HCT116 (cell line): ENCODE measurements at places on chromosomes 2 and 18.

GRCh38 chr18:2847317-2848246, 776 bp downstream of the EMILIN2 start:
- no peak for DNase-seq

DNA sequence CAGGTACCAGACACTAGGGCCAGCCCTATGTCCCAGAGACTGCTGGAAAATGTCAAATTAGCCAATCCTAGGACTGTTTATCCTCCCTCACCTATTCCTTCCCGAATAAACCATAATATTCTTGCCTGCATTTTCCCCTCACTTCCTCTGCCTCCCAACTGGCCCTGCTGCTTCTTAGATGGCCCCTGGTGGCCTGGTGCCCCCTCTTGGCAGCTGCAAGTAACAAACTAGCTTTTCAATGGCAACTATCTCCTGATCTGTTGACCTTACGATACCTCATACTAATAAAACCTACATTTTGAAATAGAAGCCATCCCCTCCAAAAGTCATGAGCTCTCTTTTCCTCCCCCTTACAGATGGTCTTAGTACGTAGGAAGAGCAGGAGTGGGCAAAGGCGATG, 132.0 kb downstream of the ALPK2 start:
- DNase-seq, result peak; percentile 10

- no peak for DNase-seq
Measured at GRCh38 chr2:190413421-190413820, 5.3 kb downstream of the MFSD6 start.

DNA sequence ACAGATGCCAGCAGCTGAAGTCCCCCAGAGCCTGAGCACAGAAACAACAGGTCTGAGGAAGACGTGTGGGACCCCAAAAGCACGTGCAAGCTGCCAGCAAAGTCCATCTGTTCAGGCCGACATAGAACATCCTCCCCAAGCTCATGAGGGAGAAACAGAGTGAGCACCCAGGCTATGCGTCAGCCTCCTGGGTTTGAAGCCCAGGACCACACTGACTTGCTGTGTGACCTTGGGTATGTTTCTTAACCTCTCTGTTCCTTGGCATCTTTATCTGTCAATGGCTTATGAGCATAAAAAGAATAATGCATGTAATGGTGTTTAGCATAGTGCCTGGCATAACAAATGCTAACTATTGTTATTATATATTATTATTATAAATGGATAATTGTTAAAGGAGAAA, 40.3 kb downstream of the COL4A4 start:
- DNase-seq, result no peak

DNA sequence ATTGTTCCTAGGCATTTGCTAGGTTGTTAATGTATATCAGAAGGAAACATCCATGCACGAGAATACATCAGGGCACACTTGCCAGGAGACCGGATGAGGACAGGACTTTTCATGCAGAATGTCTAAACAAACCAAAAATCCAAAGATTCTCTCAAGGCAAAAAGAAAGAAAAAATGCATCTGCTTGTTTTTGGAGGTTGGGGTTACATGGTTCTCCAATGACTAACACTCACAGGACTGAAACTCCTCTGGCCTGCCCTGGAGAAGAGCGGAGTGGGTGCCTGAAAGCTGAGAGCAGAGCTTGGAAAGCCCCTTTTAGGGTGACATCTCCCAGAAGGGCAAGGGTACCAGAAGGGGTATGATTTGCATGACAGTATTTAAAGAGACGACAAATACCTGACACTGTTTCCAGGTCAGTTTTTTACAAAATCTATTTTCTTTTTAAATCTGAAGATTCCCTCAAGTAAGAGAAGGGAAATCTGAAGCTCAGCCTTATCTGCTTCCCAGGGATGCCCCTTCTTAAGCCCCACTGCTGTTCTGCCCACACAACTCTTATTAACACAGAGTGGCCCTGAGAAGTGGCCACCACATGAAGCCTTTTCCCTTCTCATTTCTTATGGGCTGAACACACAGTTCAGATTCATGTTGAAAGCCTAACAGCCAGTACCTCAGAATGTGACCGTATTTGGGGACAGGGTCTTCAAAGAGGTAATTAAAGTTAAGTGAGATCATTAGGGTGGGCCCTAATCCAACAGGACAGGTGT, 216.4 kb downstream of the STK39 start:
- DNase-seq, result no peak

- peak; percentile 73 for DNase-seq
Measured at GRCh38 chr2:191555092-191555742, 122.7 kb upstream of the NABP1 start.

DNA sequence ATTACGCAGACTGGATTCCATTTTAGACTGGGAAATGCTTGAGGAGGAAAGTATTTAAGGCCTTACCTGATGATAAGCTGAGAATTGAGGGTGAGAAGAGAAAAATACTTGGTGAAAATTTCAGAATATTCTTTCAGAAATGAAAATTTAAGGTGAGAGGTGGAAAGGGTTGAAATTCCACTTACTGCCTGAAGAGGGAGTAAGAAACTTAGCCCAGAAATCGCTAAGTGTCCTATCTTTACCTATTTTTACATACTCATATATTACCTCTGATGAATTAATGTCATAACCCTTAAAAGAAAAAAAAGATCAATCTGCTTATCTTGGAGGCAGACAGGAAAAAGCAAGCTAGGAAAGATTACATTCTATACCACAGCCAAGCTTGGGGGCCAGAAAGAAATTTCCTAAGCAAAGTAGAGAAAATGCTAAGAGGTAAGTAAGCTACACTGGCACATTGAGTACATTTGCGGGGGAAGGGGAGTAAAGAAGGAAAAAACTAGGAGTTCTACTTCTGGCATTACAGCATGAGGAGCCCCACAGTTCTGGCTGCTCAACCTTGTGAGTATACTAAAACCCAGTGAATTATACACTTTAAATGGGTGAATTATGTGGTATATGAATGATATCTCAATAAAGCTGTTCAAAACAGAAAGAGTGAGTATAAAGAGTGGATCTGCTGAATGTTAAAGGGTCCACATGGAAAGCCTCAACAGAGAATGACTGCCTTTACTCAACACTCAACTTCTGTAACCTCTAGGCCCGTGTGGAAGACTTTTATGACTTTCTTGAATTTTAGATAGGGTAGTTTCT, 33.8 kb downstream of the SMC6 start:
- peak; percentile 3 for DNase-seq

GRCh38 chr2:66212749-66213148, 222.2 kb upstream of the MEIS1 start:
- DNase-seq, result no peak

- DNase-seq, result no peak
Measured at GRCh38 chr2:4381049-4381448, 677.7 kb downstream of the DCDC2C start.

DNA sequence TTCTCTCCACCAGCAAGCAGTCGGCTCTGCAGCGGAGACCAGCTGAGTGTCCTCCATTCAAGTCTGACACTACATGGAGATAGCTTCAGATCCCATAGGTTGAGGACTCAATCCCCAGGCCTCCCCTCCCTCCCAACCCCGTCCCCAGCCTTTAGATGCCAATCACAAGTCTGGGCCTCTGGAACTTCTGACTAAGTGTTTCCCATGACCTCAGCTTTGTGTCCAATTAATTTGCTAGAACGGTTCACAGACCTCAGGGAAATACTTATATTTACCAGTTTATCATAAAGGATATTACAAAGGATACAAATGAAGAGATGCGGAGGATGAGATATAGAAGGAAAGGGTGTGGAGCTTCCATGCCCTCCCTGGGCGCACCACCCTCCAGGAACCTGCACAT, 77.4 kb downstream of the MERTK start:
- DNase-seq, result no peak

GRCh38 chr2:101622210-101623030, 75.1 kb upstream of the MAP4K4 start:
- DNase-seq, result no peak

DNA sequence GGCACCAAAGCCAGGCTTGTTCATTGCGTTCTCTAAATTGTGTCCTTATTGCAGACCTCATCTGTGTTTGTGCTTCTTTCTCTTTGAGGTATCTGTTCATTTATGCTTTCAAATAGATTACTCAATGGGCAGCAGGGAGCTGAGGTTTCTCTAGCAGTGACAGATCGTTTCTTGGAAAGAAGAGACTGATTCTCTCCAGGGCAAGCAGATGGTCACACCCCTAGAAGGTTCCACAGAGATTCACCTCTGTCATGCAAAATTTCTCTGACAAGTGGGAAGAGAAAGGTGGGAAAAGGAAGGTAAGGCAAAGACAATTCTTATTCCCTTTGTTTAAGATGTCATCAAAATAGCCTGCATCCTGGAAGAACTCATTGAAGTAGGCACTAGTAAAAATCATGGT, 14.0 kb downstream of the DLGAP1 start:
- DNase-seq, result no peak

GRCh38 chr2:40043191-40043590, 264.1 kb upstream of the THUMPD2 start:
- DNase-seq, result no peak

- no peak for DNase-seq
Measured at GRCh38 chr2:7693246-7694075, 776.2 kb downstream of the RNF144A start.

DNA sequence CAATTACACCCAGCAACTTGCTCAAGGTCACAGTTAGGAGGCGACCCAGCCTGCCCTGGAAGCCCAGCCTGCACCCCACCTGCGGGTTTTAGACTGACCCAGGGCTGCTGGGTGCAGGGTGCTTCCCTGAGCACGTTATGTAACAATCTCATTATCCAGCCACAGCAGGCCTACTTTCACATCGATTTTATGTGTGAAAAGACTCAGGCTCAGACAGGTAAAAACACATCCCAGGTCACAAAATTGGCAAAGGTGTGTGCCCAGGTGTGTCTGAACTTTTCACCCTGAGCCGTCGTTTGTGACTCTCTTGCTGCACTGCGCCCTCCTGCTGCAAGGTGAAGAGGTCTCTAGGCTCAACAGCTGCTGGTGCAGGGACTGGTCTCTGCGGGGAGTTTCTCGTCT, 668.2 kb upstream of the HS6ST1 start:
- no peak for DNase-seq

- DNase-seq, result no peak
Measured at GRCh38 chr2:129178356-129178755, 801.1 kb upstream of the RAB6C start.

DNA sequence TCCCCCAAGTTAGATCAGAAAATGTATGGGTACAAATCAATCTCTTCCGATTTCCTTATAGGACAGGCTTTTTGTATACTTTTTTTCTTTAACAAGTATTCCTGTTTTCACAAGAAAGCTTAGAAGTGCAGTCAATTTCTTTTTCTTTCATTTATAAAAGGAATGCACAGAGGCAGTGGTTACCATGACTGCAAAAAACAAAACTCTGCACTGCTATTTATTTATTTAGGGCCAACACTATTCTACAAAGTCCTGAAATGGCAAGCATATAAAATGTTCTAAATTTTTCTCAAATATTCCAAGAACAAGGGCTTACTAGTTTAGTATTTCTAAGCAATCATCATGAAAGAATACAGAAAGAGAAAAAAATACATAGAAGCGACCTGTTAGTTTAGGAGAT, 22.2 kb downstream of the ATAD2B start:
- DNase-seq, result no peak

- DNase-seq, result no peak
Measured at GRCh38 chr18:67549946-67550345, 33.4 kb upstream of the DSEL start.

DNA sequence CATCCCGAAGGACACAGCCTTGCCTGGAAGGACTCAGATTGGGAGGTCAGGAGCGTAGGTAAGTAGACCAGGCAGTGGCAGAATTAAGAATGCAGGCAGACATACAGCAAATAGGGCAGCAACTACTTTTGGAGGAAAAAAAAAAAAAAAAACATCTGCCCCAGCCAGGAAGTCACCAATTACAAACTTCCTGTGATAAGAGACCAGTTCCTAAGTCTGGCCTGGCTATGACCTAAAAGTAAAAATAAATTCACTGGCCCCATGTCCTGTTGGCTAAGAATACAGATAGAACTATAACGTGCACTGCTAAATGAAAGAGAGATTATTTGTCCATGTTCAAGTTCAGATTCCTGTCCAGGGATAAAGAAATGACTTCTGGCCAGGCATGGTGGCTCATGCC, 45.2 kb upstream of the NOSTRIN start:
- DNase-seq, result no peak

DNA sequence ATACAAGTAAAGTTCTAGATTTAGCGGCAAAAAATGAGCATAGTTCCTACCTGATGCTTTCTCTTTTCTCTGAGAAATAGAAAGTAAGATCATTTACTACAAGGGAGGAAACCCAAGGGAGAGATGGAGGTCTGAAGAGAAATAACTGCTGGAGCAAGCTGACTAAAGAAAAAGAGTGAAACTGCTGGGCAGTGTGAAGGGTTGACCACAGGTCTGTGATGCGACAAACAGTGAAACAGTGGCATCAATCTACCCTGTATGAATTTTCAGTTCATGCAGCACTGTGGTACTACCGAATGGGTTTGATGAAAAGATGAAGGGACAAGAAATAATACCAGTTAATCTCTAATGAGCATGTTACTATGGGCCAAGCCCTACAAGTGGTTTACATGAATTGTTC, 52.2 kb downstream of the CUL3 start:
- no peak for DNase-seq

DNA sequence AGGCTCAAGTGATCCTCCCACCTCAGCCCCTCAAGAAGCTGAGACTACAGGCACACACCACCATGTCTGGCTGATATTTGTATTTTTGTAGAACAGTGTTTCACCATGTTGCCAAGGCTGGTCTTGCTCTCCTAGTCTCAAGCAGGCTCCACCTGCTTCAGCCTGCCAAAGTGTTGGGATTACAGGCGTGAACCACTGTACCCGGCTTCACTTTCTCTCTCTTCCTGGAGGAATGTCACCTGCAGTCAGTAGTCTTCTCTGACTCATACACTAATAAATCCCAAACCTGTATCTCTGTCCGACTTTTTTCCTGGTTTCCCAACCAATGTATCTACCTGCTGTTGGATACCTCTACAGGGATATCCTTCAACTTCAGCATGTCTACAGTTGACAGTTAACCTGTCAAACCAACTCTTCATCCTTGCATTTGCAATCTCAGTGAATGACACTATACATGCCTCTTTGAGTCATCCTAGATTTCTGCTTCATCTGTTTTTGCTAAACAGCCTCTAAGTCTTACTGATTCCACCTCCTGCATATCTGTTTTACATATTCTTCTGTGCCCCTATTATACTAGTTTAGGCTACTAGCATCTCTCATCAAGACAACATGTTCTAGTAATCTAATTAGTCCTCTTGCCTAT, 54.5 kb downstream of the RBBP8 start:
- DNase-seq, result no peak

DNA sequence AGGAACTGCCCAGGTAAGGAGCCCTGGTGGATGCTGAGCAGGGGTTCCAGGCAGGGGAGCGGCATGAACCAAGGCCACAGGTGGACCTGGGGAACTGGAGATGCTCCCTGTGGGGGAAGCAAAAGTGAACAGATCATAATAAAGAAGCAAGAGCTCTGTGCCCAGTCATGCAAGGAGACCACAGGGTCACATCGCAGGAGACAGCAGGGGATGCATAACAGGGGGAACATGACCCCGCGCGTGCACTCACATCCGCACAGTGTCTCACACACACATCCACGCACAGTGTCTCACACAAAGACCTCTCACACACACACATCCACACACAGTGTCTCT, 473.3 kb upstream of the HS6ST1 start:
- DNase-seq, result no peak

- no peak for DNase-seq
Measured at GRCh38 chr2:86232373-86232784, 33.1 kb downstream of the MRPL35 start.
